ENCODE measurements at places on chromosomes 3 and 15. TPM values are rescaled to one million over a fixed set of nuclear protein-coding genes. Genes with fewer than 3 reads are reported as not detected.

The P2RY13 gene
- not detected for total RNA-seq

The SLC12A8 gene
- total RNA-seq = 1.3 TPM

The ANXA2 gene
- 5,263 TPM for total RNA-seq

The NME9 gene
- not detected for total RNA-seq

The SLC22A13 gene
- not detected for total RNA-seq

The ECE2 gene
- not detected for total RNA-seq

The AGBL1 gene
- not detected for total RNA-seq

The ARPIN gene
- 12.6 TPM for total RNA-seq
